ENCODE measurements at places on chromosomes 1 and 21. TPM values are rescaled to one million over a fixed set of nuclear protein-coding genes. Genes with fewer than 3 reads are reported as not detected.

PCNX2 gene
- 21.9 TPM for total RNA-seq

TIE1 gene
- 6.2 TPM for total RNA-seq

RPTN gene
- total RNA-seq: not detected

PBX1 gene
- 35.6 TPM for total RNA-seq

MFSD2A gene
- total RNA-seq: 2.1 TPM

CLCA2 gene
- 9.7 TPM for total RNA-seq

ADAMTS1 gene
- 200 TPM for total RNA-seq

CLEC20A gene
- 0.08 TPM for total RNA-seq

S100A16 gene
- 375 TPM for total RNA-seq

FCN3 gene
- not detected for total RNA-seq

ZBTB18 gene
- total RNA-seq: 6.8 TPM

LINGO4 gene
- not detected for total RNA-seq

ITLN2 gene
- total RNA-seq: 1.5 TPM

RIMKLA gene
- total RNA-seq: not detected

LCE2C gene
- total RNA-seq: not detected

DMBX1 gene
- not detected for total RNA-seq

NBPF4 gene
- not detected for total RNA-seq

L1TD1 gene
- not detected for total RNA-seq

PPM1J gene
- total RNA-seq: 0.82 TPM
